ENCODE measurements at places on chromosomes 2 and 18.

DNA sequence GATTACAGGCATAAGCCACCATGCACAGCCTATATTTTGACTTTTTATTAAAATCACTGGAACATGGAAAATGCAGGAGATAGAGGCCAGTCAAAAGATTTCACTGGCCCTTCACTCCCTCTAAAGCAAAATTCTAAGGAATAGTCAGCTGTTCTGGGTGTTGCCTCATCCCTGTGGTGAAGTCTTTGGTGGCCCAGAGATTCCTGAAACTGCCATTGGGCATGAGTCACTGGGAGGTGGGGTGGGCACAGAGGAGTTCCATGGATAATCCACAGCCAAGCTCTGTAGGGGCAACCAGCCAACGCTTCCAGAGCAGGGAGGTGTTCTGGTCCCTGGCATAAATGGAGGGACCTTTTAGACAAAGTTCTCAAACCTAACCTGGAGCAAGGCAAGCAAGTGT lies 89.7 kb upstream of the TTC39C start:
- DNase-seq, result no peak

GRCh38 chr2:187918996-187919821 lies 365.0 kb upstream of the TFPI start:
- DNase-seq, result no peak

DNA sequence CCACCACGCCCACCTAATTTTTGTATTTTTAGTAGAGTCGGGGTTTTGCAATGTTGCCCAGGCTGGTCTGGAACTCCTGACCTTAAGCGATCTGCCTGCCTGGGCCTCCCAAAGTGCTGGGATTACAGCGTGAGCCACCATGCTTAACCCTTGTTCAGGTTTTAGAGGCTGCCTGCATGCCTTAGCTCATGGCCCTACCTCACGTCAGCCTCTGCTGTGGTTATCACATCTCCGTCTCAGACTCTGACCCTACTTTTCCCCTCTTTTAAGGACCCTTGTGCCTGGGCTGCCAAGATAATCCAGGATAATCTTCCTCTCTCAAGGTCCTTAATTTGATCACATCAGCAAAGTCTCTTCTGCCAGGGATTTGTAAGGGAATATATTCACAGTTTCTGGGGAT lies 98.2 kb upstream of the PMAIP1 start:
- no peak for DNase-seq

DNA sequence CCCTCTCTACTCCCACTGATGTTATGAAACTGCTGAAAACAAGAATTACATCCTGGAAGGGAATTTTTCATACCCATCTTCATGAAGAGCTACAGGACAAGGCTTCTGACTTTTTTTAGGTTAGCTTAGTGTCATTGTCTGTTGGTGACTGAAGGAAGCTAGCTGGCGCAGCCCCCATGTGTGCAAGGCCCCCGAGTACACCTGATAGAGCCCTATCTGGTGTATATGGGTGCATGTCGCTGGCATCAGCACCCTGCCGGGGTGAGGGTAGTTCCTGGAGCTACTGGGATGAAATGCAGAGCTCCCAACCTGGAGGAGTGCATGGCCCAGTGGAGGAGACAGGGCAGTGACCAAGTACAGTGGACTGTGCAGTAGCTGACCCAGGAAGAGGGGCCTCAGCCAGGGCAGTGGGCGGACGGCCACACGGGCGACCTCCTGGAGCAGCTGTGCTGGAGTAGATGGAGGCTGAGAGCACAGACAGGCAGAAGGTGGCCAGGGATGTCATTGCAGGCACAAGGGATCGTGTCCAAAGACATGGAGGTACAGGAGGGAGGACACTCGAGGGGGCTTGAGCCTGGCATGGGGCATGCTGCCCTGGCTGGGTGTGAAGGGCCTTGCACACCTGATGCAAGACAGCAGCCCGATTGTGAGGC lies 12.1 kb downstream of the IMPA2 start:
- DNase-seq, result no peak

- no peak for DNase-seq
Measured at GRCh38 chr2:6828299-6828584, 37.5 kb downstream of the CMPK2 start.

- no peak for DNase-seq
Measured at GRCh38 chr2:234487356-234487755, 9.5 kb downstream of the ARL4C start.

GRCh38 chr2:4219571-4219970 lies 516.2 kb downstream of the DCDC2C start:
- no peak for DNase-seq

- no peak for DNase-seq
Measured at GRCh38 chr2:222280795-222281194, 18.0 kb downstream of the PAX3 start.

All from heart right ventricle (tissue), 16 donors.